SIG-M5 (cell line): ENCODE measurements at places on chromosomes 11 and 22.

DNA sequence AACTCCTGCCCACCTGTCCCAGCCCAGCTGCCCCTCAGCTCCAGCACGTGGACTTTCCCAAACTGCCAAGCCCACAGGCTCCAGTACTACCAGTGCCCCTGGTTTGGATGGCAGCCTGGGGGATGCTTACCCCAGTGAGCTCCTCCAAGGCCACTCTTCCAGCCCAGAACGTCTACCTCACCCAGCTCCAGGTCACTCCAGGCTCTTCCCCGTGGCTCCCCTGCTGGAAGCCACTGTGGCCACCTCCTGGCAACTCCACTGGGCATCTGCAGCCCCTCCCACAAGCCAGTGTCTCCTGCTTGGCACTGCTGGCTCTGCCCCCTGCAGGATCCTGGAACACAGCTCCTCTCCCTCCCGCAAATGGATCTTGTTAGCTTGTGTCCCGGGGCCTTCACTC, 29.3 kb downstream of the LMO1 start:
- no peak for DNase-seq

DNA sequence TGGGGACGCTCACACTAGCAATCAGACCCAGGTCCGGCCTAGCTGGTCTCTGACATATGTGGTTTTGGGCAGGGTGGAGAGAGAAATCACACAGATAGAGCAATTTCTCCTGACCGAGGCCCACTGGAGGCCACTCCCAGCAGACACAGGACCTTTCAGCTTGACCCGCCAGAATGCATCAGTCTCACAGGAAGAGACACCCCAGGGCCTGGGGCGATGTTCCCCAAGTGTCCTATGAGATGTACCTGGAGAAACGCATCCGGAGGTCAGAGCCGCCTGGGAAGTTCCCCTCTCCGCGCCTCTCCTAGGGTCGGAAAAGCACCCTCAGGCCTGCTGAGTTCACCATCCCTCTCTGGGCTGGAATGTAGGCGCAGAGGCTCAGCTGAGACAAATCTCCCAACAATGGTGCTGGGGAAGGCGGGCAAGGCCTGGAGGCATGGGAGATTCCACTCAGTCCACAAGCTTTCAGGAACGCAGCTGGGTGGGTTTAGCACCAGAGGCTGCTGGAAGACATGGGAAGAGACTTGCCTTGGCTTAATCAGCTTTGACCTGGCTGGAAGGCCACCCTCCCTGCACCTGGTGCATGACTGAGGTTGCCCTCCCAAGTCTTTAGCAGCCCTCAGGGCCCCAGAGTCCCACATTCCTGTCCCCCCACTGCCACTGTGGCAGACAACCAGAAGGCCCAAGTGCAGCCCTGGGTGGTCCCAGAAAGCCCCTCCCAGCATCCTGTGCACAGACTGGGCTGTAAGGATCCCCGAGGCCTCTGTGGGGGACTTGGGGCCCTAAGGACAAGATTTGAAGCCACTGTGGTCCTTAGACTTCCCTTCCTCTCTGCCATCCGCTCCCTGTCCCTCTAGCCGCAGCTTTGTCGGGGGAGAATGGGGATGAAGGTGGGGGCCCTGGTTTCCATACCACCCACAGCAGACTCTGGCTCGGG, 57.5 kb downstream of the RTL6 start:
- DNase-seq = no peak

DNA sequence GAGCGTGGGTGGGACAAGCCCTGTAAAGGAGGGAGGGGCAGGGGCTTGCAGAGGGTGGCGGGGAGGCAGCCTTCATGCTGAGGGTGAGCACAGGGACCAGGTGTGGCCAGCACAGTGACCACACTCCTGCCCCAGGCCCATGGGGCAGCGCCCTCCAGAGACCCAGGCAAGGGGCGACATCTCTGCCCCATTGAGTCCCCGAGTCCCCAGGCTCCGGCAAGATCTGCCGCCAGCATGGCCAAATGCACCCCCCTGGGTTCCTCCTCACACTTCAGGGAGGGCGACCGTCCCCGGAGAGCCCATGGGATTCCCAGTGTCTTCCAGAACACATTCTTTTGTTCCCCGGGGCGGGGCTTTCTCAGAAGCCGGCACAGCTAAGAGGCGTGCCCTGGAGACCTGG, 362.5 kb downstream of the TBC1D22A start:
- DNase-seq = no peak

DNA sequence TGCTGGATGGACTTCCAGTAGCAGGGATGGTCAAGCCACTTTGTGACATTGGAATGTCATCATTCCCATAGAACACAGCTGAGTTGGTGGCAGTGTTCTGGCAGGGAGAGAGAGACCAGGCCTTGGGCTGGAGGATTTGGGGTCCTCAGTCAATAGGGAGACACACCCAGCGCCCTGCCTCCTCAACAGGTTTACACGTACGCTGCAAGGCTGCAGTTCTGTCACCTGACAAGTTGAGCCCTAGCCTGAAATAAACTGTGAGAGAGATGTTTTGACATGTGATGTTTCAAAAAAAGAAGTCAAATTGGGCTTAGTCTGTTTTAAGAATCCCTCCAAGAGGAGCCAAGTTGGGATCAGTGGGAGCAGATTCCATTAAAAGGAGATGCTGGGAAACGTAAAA, 42.9 kb upstream of the CRYBB3 start:
- DNase-seq = no peak

DNA sequence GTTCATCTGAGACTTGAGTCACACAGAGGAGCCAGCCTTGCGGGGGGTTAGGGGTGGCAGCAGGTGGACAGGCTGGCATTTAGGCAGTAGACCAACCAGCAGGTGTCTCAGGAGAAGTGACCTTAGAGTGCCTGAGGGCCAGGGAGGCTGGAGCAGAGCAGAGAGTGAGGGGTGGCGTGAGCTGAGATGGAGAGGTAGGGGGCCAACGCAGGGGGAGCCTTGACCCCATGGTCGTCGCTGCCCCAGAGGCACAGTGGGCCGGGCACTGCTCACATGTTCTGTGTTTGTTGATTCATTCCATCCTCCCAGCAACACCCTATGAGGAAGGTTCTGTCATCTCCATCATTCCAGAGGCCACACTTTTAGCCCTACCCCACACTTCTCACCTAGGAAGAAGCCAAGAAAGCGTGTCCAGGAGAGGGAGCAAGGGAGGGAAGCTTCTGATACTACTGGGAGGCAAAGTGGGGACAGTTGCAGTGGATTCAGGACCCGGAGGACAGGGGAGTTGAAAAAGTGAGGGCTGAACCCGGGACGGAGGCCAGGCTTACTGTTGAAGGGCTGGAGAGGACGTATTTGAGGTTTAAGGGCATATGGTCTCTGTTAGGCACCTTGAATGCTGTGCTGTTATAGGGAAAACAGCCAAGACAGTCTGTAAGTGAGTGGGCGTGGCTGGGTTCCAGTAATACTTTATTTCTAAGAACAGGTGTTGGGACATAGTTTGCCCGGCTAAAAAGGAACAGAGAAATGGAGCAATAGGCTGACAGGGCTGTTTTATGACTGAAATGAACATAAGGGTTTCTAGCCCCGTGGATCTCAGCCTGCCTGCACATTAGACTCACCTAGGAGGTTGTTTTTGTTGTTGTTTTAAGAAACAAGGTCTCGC, 7.3 kb downstream of the SART1 start:
- no peak for DNase-seq

DNA sequence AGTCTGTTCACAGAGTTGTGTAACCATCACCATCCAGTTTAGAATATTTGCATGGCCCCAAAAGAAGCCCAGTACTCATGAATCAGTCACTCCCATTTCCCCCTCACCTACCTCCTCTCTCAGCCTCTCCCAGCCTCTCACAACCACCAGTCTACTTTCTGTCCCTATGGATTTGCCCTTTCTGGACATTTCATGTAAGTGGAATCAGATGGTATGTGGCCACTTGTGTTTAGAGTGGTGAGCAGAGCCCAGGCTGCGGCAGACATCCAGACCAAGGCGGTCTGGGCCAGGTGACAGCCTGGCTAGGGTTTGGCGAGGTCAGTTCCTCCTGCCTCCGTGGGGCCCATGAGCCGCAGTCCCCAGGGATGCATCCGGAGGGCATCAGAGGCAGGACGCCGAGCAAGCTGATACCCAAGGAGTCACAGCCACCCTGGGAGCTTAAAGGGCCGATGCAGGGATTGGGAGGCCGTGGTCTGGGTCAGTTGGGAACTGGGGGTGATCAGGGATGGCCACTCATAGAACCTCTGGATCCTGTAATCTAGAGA, 53.3 kb upstream of the CLDN5 start:
- DNase-seq = no peak

DNA sequence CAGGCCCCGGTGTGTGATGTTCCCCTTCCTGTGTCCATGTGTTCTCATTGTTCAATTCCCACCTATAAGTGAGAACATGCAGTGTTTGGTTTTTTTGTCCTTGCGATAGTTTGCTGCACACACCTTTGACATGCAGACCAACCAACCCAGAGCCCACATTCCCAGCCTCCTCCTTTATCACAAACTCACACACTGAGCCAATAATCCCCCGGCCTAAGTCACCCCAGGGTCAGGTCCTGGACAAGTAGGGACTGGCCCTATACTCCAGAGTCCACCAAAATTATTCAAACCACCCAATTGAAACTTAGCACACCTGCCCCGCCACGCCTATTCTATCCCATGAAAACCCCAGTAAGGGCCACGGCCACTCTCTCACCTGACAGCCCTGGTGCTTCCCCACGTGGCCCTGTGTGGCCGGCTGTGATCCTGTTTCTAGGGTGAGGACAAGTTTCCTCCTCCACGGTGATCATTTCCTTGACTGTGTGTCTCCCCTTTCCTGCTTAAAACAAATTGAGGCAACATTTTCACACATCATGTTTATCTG, 83.1 kb upstream of the SLC22A12 start:
- no peak for DNase-seq

GRCh38 chr11:64834723-64835615, 9.5 kb downstream of the CDC42BPG start:
- no peak for DNase-seq
